Heart right ventricle (tissue), 16 donors: ENCODE measurements at places on chromosomes 11 and 22. TPM values are rescaled to one million over a fixed set of nuclear protein-coding genes. Genes with fewer than 3 reads are reported as not detected.

GRCh38 chr22:50298937-50299784 is 8.3 kb downstream of the PLXNB2 start:
- DNase-seq = peak; percentile 46

DNA sequence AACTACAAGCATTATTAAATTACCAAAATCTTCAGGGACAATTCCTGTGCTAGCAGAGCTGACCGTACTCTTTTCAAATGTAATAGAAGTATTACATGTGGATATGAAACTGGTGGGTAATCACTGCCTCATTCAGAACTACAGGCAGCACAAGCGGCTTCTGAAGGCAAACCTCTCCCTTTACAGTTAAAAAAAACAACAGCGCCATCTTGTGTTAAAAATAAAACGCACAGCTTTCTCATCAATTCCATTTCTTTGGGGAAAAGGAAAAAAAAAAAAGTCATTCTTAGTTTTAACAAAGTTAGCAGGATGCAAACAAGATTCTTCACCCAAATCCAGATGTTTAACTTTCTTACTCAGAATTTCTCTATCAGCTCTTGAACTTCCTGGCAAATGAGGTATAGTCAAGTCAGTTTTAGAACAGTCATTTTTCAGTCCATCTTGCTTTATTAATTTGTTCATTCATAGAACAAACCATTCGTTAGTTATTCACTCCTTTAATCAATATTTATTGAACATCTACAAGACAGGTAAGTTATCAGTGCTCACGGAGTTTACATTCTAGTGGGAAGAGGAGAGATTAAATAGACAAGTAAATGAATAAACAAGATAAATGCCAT is 331.8 kb upstream of the MPPED2 start:
- DNase-seq = peak; percentile 15

- no peak for DNase-seq
These were observed 772 bp downstream of the SLC25A45 start for GRCh38 chr11:65381716-65382032.

DNA sequence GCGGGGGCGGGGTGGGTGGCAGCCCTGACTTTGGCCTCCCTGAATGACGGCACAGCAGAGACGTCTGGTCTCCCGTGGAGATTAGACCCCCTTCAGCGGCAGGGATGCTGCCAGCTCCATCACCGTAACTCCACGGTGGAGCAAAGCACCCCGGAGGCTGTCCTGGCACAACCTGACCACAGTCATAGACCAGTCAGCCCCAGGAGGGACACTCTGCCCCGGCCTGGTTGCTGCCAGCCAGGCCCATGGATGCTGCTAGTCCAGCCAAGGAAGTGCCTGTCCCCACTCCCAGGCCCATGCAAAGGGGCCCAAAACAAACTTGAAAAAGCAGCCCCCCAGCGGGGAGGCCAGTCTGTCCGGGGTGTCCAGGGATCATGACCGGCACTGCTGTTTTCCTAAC is 11.5 kb upstream of the ANO1 start:
- no peak for DNase-seq

DNA sequence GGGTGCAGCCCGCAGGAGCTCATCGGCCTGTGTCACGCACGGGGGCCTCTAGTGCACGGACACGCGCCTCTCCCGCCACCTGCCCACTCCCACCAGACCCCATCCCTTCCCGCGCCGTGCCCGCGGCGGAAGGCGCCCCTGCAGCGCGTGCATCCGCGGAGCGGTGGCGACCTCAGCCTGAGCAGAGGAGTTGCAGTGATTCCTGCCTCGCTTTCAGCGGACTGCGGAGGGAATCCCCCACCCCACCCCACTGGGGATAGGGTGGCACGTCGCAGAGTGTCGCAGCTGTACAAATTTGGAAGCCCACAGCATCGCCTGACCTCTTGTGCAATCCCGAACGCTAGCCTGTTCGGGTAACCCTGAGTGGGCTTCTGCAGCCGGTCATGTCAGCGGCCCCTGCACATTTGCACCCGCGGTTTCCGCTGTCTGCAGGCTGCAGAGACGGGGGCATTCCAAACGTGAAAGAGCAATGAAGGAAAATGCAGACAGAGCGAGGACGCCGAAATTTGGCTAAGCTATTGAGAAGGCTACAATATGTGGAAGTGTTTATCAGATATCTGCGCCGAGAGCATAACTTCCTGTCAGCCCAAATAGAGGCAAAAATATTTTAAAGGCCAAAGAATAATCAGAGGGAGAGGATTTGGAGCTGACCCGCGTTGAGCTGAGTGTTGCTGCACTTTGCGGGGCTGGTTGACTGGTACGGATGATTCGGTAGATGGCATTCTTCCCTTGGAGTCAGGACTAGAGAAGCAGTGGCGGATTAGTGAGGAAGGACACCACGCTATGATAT is 617 bp upstream of the ARHGAP20 start:
- no peak for DNase-seq

GRCh38 chr11:61555051-61555969 is 25.6 kb downstream of the SYT7 start:
- no peak for DNase-seq

- no peak for DNase-seq
These were observed 9.4 kb downstream of the IGF2 start for GRCh38 chr11:2129699-2130366.

- no peak for DNase-seq
These were observed 45.6 kb upstream of the LMO1 start for GRCh38 chr11:8309311-8309710.

DNA sequence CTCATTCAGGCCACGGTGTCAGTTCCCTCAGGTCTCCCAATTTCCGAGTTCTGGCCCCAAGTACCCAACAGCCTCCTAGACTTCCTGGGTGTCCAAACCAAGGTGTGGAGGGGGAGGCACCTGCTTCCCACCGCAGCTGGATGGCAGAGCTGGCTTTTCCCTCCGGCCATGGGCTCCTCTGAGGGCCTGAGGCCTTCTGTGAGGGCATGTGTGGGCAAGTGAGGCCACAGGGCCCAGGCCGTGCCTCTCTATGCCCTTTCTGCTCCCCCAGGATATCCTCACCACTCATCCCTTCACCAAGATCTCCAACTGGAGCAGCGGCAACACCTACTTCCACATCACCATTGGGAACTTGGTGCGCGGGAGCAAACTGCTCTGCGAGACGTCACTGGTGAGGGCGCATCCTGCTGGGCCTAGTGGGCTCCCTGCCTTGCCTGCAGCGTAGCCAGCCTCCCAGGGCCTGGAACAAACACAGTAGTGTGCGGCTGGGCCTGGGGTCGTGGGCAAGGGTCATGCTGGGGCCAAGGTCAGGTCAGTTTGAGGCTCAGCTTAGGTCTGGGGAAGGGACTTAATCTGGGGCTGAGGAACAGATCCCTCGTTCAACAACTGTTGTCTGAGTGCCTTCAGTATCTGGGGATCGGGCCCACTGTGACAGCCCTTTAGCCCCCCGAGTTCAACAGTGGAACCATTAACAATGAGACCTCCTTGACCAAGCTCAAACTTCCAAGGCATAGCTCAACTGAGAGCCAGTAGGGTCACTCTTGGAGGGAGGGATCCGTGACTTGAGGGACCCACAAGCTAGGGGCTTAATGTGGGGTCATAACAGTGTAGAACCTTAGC is 85.8 kb downstream of the MYO7A start:
- DNase-seq = no peak

GRCh38 chr11:70732881-70733196 is 334.5 kb downstream of the CTTN start:
- no peak for DNase-seq

DNA sequence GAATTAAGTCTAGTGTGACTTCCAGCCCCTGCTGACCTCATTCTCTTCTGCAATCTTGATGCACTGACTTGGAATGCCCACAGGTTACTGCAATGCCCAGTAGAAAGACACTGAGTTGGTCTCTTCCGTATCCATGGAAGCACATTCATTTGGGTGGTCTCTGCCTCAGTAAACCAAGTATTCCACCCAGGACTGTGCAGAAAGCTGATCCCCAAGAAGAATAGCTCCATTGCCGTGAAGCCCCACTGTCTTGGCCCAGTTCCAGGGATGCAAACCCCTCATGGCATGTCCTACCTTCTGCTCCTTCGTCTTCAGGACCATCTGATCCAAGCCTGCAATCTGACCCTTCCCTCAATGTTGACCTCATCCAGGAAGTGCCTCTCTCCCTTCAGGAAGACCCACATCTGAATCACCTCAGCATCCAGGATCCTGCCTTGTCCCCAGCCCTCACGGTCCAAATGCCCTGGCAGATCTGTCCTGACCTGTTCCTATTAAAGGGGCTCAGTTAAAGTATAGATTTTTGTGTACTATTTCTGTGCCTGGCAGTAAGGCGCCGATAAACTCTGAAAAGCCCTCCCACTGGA is 425.8 kb downstream of the SOX6 start:
- no peak for DNase-seq

GRCh38 chr11:21142007-21142406 is 472.6 kb downstream of the NELL1 start:
- no peak for DNase-seq

DNA sequence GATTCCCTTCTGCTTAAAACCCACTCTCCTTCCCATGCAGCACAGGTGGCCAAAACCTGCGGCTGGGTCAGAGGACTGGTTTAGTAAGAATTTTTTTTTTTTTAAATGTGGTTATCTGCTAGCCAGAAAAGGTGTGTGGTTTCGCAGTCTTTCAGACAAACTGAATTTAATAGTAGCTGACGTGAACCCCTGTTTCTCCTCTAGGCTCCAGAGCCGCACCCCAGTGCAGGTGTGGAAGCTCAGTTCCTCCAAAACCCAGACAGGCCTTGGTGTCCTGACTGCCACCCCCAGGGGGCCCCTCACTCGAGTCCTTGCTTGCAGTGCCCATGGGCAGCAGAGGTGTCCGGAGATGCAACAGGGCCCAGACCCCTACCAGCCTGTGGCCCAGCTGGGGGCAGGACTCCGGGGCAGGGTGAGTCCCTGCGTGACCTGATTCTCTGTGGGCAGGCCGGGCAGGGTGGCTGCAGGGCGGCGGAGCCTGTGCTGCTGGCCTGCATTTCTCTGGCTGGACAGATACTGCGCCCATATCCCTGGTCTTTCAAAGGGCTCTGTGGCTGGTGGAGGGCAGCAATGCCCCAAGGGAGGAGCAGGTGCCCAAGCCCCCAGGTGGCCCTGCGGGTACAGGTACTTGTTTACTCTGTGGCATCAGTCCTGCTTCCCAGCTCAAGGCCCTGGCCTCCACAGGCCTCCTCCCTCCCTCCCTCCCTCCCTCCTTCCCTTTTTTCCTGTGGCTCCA is 15.2 kb downstream of the KCNQ1 start:
- DNase-seq = no peak

DNA sequence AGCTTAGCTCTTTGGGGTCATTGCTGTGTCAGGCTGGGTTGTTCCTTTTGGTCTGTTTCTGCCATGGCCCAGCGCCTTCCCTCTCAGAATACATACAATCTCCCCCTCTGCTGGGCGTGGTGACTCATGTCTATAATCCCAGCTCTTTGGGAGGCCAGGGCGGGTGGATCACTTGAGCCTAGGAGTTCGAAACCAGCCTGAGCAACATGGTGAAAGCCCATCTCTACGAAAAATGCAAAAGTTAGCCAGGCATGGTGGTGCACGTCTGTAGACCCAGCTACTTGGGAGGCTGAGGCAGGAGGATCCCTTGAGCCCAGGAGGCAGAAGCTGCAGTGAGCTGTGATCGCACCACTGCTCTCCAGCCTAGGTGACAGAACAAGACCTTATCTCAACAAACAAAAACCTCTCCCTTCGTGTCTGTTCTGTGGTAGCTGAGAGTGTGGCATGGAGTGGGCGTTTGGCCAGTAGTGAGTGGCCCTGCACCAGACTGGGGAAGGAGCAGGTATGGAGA is 46.7 kb upstream of the RAB1B start:
- no peak for DNase-seq

- no peak for DNase-seq
These were observed 60.0 kb downstream of the SLC22A12 start for GRCh38 chr11:64650923-64651523.

GRCh38 chr11:94731880-94732601 is 36.1 kb upstream of the AMOTL1 start:
- peak; percentile 31 for DNase-seq

GRCh38 chr11:27183672-27184457 is 143.2 kb downstream of the BBOX1 start:
- no peak for DNase-seq

- peak; percentile 6 for DNase-seq
These were observed 79.1 kb downstream of the KCNQ1 start for GRCh38 chr11:2523821-2524391.

The LRRC10B gene
- 0.59 TPM for polyA plus RNA-seq

The SPDYC gene
- not detected for polyA plus RNA-seq

The OR51E1 gene
- polyA plus RNA-seq = 2.6 TPM

The SLC43A1 gene
- polyA plus RNA-seq = 6.7 TPM

The KRTAP5-10 gene
- not detected for polyA plus RNA-seq

The MS4A7 gene
- polyA plus RNA-seq = 6.7 TPM

The IGF2 gene
- polyA plus RNA-seq = 36.0 TPM

The TREH gene
- 4.8 TPM for polyA plus RNA-seq

The OR10D3 gene
- polyA plus RNA-seq = not detected

The C1QTNF4 gene
- 1.2 TPM for polyA plus RNA-seq

The ISX gene
- polyA plus RNA-seq = not detected

The FAM111B gene
- polyA plus RNA-seq = 0.22 TPM

The MOV10L1 gene
- polyA plus RNA-seq = 0.16 TPM
